Globus pallidus (tissue), 1 donor: ENCODE measurements at places on chromosomes 11 and 22.

DNA sequence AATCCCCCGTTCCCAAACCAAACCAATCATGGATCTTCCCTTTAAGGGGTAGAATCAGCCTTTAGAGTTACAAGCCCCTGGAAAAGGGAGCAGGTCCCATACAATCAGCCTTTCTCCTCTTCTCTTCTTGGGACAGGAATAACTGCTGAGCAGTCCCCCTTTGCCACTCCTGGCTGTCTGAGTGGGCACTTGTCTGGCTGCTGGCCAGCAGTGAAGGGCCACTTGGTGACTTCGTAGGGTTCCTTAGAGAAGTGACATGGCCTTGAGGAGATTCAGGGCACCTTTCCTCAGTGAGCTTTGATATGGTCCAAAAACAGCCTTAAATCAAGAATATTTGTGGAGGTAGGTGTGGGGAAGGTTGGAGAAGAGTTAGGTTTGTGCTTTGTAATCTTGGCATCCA lies 53.5 kb upstream of the HORMAD2 start:
- DNase-seq, result no peak

GRCh38 chr11:134610116-134610910 lies 198.3 kb upstream of the B3GAT1 start:
- DNase-seq, result no peak

- no peak for DNase-seq
These were observed at the start of gene OMP for GRCh38 chr11:77102246-77103210. TSS of gene OMP (plus strand) at chr11:77102840. CDS start at chr11:77102840, 0 bp downstream.

GRCh38 chr11:123125169-123125568 lies 63.2 kb upstream of the HSPA8 start:
- DNase-seq, result no peak

- DNase-seq, result no peak
These were observed 363.3 kb downstream of the METTL15 start for GRCh38 chr11:28471537-28471936.

DNA sequence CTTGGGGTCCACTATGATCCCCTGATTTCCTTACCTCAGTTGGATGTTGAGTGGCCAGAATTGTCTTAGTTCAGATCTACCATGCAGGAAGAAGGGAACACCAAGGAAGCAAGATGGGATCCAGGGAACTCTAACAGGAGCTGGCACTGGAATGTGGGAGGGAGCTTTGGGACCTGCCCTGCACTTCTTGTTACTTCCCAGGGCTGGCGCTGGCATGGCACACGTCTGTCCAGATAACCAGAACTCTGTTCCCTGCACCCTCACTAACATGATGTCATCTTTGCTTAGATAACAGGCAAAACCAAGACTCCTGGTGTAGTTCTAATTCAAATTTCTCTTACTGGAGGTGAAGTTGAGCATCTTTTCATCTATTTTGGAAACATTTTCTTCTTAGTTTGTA lies 550.0 kb downstream of the MN1 start:
- DNase-seq, result no peak

GRCh38 chr11:114001416-114001815 lies 26.5 kb downstream of the HTR3A start:
- no peak for DNase-seq

DNA sequence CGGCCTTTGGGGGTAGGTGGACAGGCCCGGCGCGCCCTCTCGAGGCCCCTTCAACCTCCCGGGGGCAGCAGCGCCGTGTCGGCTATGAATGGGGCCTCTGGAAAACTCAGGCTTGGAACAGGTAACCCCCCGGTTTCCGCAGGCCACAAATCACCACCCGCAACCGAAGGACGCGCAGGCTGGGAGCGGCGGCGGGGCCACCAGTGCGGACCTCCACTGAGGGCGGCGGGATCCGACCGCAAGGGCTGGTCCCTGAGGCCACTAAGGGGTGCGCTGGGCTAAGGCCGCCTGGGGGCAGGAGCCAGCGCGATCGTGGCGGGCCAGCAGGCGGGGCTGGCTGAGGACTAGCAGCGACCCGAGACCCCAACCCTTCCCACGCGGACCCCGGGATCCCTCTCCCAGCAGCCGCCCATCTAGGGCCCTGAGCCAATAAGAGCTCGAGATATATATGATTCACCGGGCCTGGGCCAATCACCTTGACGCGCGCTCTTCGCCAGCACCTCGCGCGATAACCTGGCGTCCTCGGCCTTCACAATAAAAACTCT lies 609 bp upstream of the ATF4 start:
- DNase-seq, result peak; percentile 89

GRCh38 chr22:44870021-44870420 lies 117.6 kb downstream of the ARHGAP8 start:
- DNase-seq, result no peak

DNA sequence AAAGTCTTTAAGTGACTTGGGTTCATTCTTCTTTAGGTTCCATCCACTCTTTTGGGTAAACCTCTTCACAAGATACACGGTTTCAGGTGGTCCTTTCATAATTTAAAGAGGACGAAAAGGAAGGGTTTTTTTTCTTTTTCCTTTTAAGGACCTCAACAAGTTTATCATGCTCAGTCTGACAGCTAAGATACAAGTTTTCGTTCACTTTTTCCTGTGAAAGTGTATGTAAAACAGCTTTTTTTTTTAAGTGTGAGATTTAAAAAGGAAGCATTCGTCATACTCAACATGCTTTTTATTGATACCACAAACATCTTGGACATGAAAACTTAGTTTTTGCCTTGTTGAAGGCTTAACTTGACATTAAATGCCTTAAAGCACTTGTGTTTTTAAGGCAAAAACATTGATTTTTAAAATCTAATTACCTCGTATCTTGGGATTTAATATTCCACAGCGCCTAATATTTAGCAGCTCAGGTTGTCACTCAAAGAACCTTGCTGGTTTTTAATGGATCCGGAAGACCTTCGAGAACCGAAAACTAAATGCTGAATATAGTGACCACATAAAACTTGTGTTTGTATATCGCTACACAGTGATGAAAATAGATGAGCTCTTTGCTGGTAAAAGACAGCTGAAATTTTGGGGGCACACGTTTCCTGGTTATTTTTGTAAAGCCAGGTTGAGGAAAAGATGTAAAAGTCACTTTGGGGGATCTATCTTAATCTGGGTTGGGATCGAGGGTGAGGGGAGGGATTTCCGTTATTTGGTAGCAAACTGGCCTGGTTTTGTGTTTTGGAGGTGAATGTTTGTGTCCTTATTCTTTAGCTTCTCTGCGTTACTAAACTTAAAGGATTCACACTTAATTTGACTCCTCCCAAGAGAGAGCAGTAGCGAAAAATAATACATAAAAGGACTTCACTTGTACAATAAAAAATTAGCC lies 2.3 kb downstream of the PCF11 start:
- no peak for DNase-seq

GRCh38 chr11:132858223-132858622 lies 674.1 kb downstream of the OPCML start:
- no peak for DNase-seq

DNA sequence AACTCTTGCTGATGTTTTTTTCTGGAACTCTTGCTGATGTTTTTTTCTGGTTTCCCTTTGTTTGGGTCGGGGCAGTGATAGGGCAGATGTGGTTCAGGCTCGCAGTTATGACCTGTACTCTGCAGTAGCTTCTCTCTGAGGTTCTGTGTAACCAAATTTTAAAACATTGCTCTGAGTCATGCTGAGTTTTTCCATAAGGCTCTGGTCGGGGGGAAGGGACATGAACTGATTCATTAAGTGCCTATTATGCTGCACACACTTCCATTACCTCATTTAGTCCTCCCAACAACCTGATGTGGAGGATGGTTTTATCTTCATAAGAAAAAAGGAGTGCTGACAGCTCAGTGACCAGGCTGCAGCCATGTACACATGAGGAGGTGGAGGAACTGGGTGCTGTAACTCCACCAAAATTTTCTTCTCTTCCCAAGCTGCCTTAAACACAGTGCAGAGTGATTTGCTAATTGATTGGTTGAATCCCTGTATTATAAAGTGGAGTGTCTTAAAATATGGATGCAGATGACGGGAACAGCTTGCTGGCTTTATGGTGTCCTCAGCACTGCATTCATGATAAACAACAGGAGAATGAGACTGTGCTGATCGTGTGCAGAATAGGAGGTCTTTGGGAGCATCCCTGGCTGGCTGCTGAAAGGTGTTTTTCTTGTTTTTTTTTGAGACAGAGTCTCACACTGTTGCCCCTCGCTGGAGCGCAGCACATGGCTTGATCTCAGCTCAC lies 19.1 kb downstream of the TNRC6B start:
- DNase-seq, result no peak

GRCh38 chr22:29477723-29478318 lies 2.2 kb upstream of the NEFH start:
- no peak for DNase-seq

GRCh38 chr11:33930317-33931021 lies 38.6 kb upstream of the LMO2 start:
- peak; percentile 42 for DNase-seq

- no peak for DNase-seq
These were observed 59.3 kb upstream of the NUP160 start for GRCh38 chr11:47907499-47907898.

DNA sequence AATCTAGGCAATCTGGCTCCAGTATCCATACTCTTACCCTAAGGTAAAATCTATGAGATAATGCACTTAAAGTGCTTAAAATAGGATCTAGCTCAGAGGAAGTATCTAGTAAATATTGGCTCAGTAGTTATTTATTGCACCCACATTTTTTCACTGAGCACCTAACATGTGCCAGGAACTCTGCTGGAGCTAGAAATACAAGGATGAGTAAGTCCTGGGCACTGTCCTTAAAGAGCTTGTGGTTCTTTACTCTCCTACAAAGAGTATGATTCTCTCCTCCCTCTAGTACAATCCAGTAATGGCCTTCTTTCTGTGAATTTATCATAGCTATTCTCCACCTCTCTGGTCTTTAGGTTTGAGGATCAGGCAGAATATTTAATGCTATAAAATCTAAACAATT lies 59.2 kb downstream of the DEUP1 start:
- DNase-seq, result no peak

GRCh38 chr11:67372321-67372992 lies 941 bp downstream of the CLCF1 start:
- DNase-seq, result no peak

- no peak for DNase-seq
These were observed 58.1 kb downstream of the OSBP2 start for GRCh38 chr22:30752771-30753170.

DNA sequence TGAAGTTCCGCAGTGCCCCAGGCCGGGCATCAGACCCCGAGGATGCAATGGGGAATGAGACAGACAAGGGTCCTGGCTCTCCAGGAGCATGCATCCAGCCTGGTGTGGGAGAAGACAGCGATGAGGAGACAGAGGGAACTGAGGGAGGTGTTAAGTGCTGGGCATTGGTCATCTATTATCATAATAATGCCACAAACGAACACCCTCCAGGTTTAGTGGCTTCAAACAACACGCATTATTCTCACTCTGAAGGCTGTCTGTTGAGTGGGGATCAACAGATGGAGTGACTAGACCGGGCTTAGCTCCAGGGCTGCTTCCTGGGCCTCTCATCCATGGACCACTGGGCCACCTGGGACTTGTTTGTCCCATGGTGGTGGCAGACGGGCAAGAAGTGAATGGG lies 48.6 kb downstream of the MCM5 start:
- no peak for DNase-seq

GRCh38 chr11:82398300-82398815 lies 335.3 kb downstream of the FAM181B start:
- DNase-seq, result peak; percentile 47

- DNase-seq, result no peak
These were observed 4.5 kb upstream of the NEFH start for GRCh38 chr22:29475550-29475949.

- DNase-seq, result no peak
These were observed 9.4 kb downstream of the ACTN3 start for GRCh38 chr11:66556086-66556485.

DNA sequence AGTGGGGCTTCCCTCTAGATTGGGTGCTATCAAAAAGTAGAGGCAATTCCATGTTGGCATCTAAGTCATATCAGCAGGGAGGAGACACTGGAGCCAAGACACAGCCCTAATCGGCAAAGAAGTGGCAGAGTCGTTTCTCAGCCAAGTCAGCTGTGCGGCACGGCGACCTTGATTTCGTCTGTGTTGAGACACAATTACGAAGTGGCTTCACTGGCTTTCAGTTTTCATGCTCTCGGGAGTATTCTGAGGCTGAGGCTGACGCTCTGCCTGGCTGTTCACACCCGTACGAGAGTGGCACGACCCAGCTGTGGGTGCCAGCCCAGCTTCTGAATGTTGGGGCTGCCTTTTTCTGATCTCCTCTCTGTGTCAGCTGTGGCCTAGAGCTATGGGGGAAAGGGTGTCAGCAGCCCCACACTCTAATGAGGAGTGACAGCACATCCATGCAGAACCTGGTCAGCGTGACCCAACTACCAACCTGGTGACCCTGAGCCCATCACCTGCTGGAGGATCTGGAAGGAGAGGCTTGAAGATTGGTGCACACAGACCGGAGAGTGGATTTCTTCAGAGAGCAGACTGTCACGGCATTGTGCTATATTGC lies 105.7 kb upstream of the TMEM45B start:
- no peak for DNase-seq

- DNase-seq, result no peak
These were observed 25.2 kb upstream of the GCAT start for GRCh38 chr22:37782340-37783168.

DNA sequence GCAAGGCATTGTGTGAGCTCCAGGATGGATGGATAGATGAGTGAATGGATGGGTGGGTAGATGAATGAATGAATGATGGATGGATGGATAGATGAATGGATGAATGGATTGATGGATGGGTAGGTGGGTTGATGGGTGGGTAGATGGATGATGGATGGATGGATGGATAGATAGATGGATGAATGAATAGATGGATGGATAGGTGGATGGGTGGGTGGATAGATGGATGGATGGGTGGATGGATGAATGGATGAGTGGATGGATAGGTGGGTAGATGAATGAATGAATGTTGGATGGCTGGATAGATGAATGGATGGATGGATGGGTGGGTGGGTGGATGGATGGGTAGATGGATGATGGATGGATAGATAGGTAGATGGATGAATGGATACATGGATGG lies 33.5 kb downstream of the DHCR7 start:
- DNase-seq, result no peak

GRCh38 chr22:49956914-49957825 lies 3.4 kb upstream of the PIM3 start:
- no peak for DNase-seq

- no peak for DNase-seq
These were observed 2.0 kb downstream of the FBXO3 start for GRCh38 chr11:33772300-33772699.

- no peak for DNase-seq
These were observed 8.5 kb upstream of the SLC35C1 start for GRCh38 chr11:45796461-45796861.

- DNase-seq, result peak; percentile 24
These were observed 105.6 kb downstream of the RRAS2 start for GRCh38 chr11:14253421-14253820.

DNA sequence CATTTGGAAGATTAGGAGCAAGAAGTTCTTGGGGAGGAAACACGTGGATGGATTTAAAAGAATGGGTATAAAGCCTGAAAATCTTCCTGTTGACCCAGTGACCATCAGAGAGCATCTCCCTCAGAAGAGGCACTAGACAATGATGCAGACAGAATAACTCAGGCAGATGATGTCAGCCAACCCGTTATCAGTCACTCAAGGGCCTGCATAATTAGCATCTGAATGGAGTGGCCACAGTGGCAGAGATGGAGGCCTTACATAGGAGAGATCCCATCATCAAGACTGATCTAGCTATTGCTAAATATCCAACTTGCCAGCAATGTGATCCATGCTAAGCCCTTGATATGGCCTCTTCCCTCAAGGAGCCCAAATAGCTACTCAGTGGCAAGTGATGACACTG lies 70.7 kb upstream of the CD82 start:
- no peak for DNase-seq

GRCh38 chr22:17724678-17725499 lies 49.4 kb downstream of the BID start:
- DNase-seq, result peak; percentile 42
